ENCODE measurements at places on chromosomes 2 and 18. TPM values are rescaled to one million over a fixed set of nuclear protein-coding genes. Genes with fewer than 3 reads are reported as not detected.

- peaks cover 31% of the 10 kb centered on the region for H3K4me1 ChIP-seq
- H3K36me3 ChIP-seq: no peaks in the 10 kb centered on the region
- H3K27ac ChIP-seq: no peak overlapping the region
- peak overlapping the region; percentile 50 for H3K4me3 ChIP-seq
- peaks cover 8% of the 10 kb centered on the region for H3K27me3 ChIP-seq
These were observed 5.4 kb upstream of the SATB2 start for GRCh38 chr2:199462956-199463692.

GRCh38 chr18:50679656-50680055 is 119.8 kb downstream of the MAPK4 start:
- DNase-seq: no peak
- H3K4me3 ChIP-seq: no peak overlapping the region
- no peak overlapping the region for H3K27ac ChIP-seq
- no peaks in the 10 kb centered on the region for H3K36me3 ChIP-seq

GRCh38 chr2:17271416-17271815 is 246.8 kb downstream of the RAD51AP2 start:
- no peaks in the 10 kb centered on the region for H3K36me3 ChIP-seq
- DNase-seq: no peak
- H3K27me3 ChIP-seq: no peaks in the 10 kb centered on the region
- no peak overlapping the region for H3K27ac ChIP-seq

DNA sequence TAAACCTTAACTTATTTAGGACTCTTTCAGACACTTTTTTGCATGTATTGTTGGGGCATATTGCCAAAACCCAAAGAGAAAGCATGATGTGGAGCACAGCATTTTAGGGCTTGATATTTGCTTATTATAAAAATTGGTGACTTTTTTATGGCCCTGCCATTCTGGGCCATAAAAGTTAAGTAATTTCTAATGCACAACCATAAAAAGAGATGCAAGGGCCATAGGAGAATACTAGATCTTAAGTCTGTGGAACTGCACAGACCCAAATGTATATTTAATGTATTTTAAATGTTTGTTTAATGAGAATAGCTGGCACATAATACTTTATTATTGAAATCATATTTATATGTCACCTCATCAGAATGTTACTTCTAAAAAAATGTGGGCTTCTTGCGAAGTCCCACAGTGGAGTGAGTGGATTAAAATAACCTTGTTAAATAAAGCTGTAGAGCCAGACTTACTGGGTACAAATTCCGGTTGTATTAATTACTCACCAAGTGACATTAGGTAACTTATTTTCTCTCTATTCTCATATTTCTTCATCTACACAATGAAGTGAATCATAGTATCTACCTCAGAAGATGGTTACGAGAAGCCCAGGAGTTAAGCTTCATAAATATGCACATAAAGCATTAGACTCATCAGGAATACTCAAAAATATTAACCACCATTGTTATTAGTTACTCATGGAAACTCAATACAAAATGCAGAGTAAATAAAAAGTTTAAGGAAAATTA is 52.2 kb downstream of the HNMT start:
- no peak overlapping the region for H3K4me3 ChIP-seq
- no peaks in the 10 kb centered on the region for H3K36me3 ChIP-seq
- no peak for DNase-seq
- no peaks in the 10 kb centered on the region for H3K27me3 ChIP-seq

GRCh38 chr2:71452565-71452964 is 796 bp upstream of the DYSF start:
- no peaks in the 10 kb centered on the region for H3K36me3 ChIP-seq
- no peak for DNase-seq
- peaks cover 23% of the 10 kb centered on the region for H3K4me1 ChIP-seq
- H3K27me3 ChIP-seq: no peaks in the 10 kb centered on the region
- H3K27ac ChIP-seq: no peak overlapping the region

DNA sequence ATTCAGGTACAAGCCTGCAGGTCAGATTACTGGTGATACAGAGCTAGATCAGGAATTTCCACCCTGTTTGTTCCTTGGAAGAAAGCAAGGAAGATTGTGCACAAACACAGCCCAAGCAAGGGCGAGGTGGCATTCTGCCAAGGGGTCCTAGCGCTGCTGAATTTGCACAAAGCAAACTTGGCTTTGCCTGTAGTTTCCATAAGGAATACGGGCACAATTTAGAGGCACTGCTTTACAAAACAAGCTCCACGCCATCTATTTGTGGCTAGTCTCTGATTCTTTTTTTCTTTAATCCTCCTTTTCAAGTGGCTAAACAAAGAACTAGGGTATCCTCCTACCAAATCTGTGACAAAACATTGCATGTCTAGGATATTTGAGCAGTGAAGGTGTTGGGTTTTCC is 195.5 kb upstream of the ACVR2A start:
- H3K4me1 ChIP-seq: no peaks in the 10 kb centered on the region
- H3K4me3 ChIP-seq: no peak overlapping the region
- H3K36me3 ChIP-seq: no peaks in the 10 kb centered on the region

DNA sequence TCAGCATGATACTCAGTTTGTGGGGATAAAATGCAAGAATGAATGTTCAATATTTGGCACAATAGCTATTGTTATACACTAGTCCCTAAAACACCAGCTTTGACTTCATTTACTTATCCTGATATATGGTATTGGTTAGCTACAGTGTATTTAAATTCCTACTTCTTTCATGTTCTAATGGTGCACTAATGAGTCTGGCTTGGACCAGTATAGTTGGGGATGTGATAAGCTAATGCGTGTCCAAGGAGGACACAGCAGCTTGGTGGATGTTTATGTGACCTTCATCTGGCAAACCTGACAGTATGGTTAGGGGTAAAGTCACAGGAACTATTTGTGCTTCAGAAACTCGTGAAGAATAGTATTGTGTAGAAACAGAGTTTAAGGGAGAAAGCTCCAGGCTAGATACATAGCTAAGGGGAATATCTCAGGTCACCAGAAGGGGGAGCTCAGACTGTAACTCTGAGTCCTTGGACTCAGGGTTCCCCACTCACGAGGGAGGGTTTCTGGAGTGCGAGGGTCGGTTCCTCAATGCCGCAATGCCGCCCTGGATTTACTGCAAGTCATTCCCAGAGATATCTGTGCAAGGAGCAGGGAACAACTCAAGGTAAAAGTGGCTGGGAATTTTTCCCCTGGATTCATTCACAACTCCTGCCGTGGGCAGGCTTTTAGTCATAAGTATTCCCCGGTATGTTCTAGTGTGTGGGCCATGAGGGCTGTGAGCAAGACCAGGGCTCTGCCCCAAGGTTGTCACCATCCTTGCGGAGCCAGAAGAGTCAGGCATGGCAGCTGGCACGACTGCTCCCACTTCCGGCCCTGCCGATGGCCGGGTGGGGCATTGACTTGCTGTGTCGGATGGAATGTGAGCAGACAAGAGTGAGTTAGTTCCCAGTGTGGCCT is 14.5 kb downstream of the IL1R2 start:
- no peak for DNase-seq
- no peaks in the 10 kb centered on the region for H3K36me3 ChIP-seq
- H3K27me3 ChIP-seq: no peaks in the 10 kb centered on the region
- H3K27ac ChIP-seq: no peak overlapping the region
- peaks cover 16% of the 10 kb centered on the region for H3K4me1 ChIP-seq
- H3K4me3 ChIP-seq: no peak overlapping the region

DNA sequence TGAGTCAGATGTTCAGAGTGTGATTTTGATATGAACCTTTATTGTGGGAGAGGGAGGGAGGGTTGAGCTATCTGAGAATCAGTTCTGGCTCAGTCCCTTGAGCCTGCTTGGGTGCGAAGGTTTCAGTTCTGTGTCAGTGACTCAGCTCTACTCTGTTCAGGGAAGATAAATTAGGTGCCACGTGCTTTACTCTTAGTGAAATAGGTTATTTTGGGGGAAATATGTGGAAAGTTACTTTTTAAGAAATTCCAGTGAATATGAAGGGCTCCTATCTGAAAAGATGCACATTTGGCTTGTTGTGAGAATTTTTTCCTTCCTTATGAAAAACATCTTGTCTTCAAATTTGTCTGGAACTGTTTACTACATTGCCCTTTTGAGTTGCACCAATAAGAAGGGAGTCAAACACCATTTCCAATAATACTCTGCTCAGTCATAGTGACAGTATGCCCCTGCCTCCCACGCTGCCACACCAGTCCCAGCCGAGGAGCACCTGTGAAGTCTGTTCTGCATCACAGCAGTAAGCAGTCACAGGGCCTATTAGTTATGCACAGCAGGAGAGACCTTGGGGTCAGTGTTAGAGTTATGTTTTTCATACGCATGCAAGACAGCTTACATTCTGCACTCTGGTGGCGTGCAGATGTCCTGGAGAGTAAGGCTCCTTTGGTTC is 32.8 kb upstream of the DNAH7 start:
- no peaks in the 10 kb centered on the region for H3K4me1 ChIP-seq
- H3K36me3 ChIP-seq: no peaks in the 10 kb centered on the region
- DNase-seq: no peak
- no peak overlapping the region for H3K27ac ChIP-seq

DNA sequence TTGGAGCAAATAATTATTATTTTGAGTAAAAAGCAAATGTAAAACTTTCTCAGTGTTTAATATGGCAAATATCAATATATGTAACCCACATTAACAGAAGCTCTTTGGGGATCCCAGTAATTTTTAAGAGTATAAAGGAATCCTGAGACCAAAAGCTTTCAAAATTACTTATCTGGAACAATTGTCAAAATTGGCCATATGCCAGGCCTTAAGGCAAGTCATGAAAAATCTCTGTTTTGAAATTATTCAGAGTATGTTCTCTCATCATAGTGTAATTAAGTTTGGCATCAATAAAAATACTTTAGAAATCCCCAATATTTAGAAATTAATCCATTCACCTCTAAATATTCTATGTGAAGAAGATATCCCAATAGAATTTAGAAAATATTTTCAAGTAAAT is 225.3 kb upstream of the ARL4C start:
- no peaks in the 10 kb centered on the region for H3K27me3 ChIP-seq
- no peak for DNase-seq
- no peaks in the 10 kb centered on the region for H3K36me3 ChIP-seq
- no peak overlapping the region for H3K27ac ChIP-seq
- no peaks in the 10 kb centered on the region for H3K4me1 ChIP-seq

GRCh38 chr2:33497221-33497650 is 20.8 kb downstream of the RASGRP3 start:
- no peak overlapping the region for H3K4me3 ChIP-seq
- no peaks in the 10 kb centered on the region for H3K27me3 ChIP-seq
- no peaks in the 10 kb centered on the region for H3K36me3 ChIP-seq
- H3K4me1 ChIP-seq: no peaks in the 10 kb centered on the region
- no peak for DNase-seq

DNA sequence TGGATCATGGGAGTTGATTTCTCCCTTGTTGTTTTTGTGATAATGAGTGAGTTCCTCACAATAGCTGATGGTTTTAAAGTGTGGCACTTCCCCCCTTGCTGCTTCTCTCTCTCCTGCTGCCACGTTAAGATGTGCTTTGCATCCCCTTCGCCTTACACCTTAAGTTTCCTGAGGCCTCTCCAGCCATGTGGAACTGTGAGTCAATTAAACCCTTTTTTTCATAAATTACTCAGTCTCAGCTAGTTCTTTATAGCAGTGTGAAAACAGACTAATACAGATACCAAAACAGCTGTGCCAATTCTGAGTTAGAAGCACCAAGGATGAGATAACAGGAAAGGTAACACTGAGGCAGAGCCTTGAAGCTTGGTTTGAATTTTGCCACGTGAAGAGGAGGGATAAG is 44.7 kb downstream of the ITSN2 start:
- H3K27me3 ChIP-seq: no peaks in the 10 kb centered on the region
- DNase-seq: no peak
- H3K27ac ChIP-seq: no peak overlapping the region
- H3K4me3 ChIP-seq: no peak overlapping the region
- H3K4me1 ChIP-seq: no peaks in the 10 kb centered on the region

- peak overlapping the region; percentile 51 for H3K27ac ChIP-seq
- no peak overlapping the region for H3K4me3 ChIP-seq
- no peak for DNase-seq
- no peaks in the 10 kb centered on the region for H3K27me3 ChIP-seq
These were observed 137.6 kb downstream of the TNS1 start for GRCh38 chr2:217864963-217865772.

GRCh38 chr2:232937278-232937906 is 67.3 kb downstream of the SNORC start:
- no peak overlapping the region for H3K27ac ChIP-seq
- no peak for DNase-seq
- H3K4me3 ChIP-seq: no peak overlapping the region
- H3K36me3 ChIP-seq: no peaks in the 10 kb centered on the region
- no peaks in the 10 kb centered on the region for H3K4me1 ChIP-seq

The PFN4 gene
- not detected for total RNA-seq

The NEB gene
- total RNA-seq: 0.98 TPM

The CNRIP1 gene
- total RNA-seq: 43.2 TPM

The OTOS gene
- total RNA-seq: not detected

The RBM44 gene
- total RNA-seq: 0.98 TPM

The GULP1 gene
- 57.2 TPM for total RNA-seq

The FAM237A gene
- total RNA-seq: not detected

The MLPH gene
- total RNA-seq: 34.6 TPM

The KLHL30 gene
- total RNA-seq: 0.25 TPM

The IL37 gene
- not detected for total RNA-seq

The TRIB2 gene
- 64.8 TPM for total RNA-seq

The CYBRD1 gene
- 226 TPM for total RNA-seq

The CROCC2 gene
- total RNA-seq: 0.49 TPM

The UGT1A4 gene
- total RNA-seq: 0.98 TPM

The RAB31 gene
- total RNA-seq: 26.0 TPM

The NT5C1B gene
- total RNA-seq: not detected

All from vagina (tissue), 2 donors.